Central memory CD8-positive, alpha-beta T cell (primary cell): ENCODE measurements at places on chromosomes 1 and 21.

- no peak for DNase-seq
These were observed 303.8 kb upstream of the LRRC7 start for GRCh38 chr1:69263921-69264391.

- DNase-seq = no peak
These were observed 7.6 kb downstream of the GNB1 start for GRCh38 chr1:1883092-1883873.

DNA sequence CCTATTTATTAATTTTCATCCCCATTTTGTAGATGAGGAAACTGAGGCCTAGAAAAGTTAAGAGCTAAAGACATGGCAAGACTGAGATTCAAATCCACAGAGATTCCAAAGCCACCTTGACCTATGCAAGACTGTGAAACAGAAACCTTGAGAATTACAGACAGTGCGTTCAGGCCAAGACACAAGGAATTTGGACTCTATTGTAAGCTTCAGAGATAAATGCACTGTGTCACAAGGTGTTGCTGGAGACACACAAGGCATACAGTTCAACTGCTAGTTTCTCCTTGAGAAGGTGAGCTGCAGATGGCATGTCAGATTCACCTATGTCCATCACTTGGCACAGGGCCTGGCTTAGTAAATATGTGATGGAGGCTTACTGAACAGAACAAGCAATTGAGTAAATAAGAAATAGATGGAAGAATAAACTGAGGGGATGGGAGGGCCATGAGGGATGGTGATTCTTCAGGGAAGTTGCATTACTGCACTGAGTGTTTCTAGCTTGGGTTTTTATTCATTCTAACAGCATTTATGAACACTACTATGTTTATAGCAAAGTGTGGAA is 215.0 kb downstream of the DAB1 start:
- no peak for DNase-seq

DNA sequence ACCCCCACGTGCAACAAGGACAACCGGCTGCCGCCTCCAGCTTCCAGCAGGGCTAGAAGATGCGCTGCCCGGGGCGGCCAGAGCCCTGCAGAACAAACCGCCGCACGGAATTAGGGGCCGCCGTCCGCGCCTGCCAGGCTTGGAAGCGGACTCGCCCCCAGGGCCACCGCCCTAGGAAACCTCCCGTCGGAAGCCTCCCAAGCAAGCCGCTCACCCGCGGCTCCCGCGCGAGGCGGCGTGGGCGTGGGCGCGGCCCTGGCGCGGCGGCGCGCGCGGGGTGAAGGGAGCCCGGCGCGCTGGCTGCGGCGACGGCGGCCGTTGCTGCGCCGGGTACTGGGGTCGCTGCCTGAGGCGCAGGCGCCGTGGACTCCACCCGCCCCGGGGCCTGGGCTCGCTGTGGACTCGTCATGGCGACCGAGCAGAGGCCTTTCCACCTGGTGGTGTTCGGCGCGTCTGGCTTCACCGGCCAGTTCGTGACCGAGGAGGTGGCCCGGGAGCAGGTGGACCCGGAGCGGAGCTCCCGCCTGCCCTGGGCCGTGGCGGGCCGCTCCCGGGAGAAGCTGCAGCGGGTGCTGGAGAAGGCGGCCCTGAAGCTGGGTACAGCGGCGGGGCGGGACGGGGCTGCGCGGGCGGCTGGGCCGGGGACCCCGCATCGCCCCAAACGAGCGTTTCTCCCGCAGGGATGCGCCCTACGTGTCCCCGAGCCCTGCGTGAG is at the start of gene SCCPDH:
SCCPDH (plus strand) TSS at position 394 of the 715 bp plus-strand sequence; CDS start at position 408, 14 bp downstream.
- DNase-seq = peak; percentile 39

DNA sequence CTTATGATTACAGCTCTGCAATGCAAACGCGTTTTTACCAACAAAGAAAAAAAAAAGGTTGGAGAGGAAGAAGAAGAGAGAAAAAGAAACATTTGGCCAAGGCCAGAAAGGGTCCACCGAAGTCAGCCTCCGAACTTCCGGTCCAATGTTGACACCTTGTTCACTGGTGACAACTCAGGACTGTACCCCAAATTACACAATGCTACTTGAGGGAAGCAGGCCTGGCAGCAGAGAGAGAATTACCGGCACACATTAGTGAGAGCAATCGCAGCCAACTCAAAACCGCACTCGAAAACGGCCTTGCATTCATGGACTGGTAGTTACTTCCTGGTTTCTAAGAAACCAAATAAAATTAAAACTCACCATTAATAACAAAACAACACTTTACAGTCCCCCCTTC is 652.5 kb downstream of the KIF26B start:
- DNase-seq = no peak
